ENCODE measurements at places on chromosomes 4 and X. TPM values are rescaled to one million over a fixed set of nuclear protein-coding genes. Genes with fewer than 3 reads are reported as not detected.

DNA sequence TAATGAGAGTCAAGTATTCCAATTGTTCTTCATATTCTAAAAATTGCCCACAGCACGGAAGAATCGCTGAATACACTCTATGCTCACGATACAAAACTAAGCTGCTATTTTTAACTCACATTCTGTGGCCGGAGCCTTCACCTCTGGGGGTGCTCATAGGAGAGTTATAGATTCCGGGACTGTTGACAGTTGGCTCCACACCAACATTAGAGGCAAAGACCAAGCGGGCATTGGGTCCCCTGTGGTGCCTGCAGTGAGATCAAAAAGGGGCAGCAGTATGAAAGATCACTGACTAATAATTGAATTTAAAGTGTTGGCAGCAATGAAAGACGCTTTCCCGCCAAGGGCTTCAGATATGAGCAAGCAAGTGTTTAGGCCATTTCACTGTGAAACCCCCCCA is 146.0 kb downstream of the TMEM144 start:
- no peak for DNase-seq

PLXNA3 gene
- total RNA-seq = 36.3 TPM

- DNase-seq = no peak
These were observed 170.0 kb downstream of the SMIM20 start for GRCh38 chr4:26083987-26084386.

GRCh38 chr4:8110071-8110986 is 48.3 kb downstream of the ABLIM2 start:
- DNase-seq = peak; percentile 93

DNA sequence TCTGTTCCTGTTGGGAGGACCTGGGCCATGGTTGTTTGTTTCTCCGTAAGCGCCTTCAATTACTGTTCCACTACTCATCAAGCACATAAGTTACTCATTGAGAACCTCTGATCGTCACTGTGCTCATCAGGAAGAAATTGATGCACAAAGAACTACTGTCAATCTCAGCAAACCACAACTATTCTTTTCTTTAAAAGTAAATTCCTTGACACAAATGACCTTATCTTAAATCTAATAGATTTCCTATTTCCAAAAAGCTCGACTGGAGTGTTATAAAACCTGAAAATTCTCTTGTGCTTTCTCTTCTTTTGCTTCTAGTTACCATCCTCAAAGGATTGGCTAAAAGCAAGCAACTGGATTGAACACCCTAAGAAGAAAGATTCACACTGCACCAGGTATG is at the start of gene MUC7:
TSS of gene MUC7 (plus strand) at position 301 of the 400 bp plus-strand sequence. CDS start 1,825 bp downstream, outside the sequence.
- no peak for DNase-seq

GRCh38 chrX:10741550-10741949 is 121.2 kb upstream of the MID1 start:
- DNase-seq = no peak

CLCN4 gene
- 6.9 TPM for total RNA-seq

GRCh38 chr4:174324725-174325124 is 41.0 kb downstream of the CEP44 start:
- DNase-seq = no peak

DNA sequence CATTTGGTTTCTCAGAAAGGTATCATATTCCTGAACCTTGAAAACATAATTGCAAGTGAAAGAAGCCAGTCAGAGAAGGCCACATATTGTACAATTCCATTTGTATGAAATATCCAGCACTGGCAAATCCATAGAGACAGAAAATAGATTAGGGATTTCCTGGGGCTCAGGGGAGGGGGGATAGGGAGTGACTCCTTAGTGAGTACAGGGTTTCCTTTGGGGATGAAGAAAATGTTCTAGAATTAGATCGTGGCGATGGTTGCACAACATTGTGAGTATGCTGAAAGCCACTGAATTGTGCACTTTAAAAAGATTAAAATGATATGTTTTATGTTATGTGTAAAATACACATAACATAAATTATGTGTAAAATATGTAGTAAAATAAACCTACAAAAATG is 10.3 kb downstream of the XPNPEP2 start:
- no peak for DNase-seq

All from H9 (cell line).